Mucosa of descending colon (tissue), 3 donors: ENCODE measurements at places on chromosomes 16 and 17.

DNA sequence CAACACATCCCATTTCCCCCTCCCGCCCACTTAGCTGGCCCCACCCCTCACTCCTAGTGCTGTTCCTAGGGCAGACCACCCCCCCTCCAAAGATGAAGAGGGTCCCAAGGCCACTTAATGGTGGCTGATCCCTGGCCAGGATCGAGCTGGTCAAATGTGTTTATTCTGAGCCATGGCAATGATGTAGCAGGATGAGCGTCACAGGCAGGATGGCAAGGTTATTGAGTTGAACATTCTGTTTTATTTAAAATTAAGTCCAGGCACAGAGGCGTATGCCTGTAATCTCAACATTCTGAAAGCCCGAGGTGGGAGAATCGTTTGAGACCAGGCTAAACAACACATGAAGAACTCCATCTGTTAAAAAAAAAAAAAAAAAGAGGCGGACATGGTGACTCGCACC, 12.2 kb downstream of the ZNF423 start:
- DNase-seq = no peak

GRCh38 chr16:3131755-3132377, 3.0 kb upstream of the ZNF213 start:
- DNase-seq = no peak

GRCh38 chr16:73886426-73886825, 410.2 kb upstream of the PSMD7 start:
- no peak for DNase-seq

GRCh38 chr17:28404007-28404406, 2.0 kb downstream of the SLC46A1 start:
- no peak for DNase-seq

DNA sequence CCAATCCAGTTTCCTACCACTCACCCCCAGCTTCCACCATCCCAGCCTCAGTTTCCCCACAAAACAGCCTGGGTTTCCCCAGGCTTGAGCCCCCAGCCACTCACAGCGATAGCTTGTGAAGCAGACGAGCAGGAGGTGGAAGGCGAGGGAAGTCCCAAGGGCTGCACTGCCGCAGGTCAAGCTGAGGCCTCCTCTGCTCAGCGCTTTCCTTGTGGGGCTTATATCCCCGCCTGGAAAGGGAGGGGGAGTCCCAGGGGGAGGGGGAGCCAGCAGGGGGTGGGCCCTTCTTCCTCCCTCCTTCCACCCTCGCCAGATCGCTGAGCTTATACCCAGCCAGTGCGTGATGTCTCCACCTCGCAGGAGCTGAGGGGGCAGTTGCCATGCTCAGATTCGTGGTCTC, at the start of gene PYY:
Gene PYY, minus strand, starts transcription at position 195 of the 400 bp plus-strand sequence. CDS start 457 bp downstream, outside the sequence.
- DNase-seq = no peak

GRCh38 chr16:30622455-30623032, 12.4 kb upstream of the ZNF689 start:
- DNase-seq = no peak

- DNase-seq = no peak
Measured at GRCh38 chr17:55659661-55660060, 63.0 kb downstream of the TMEM100 start.

- DNase-seq = no peak
Measured at GRCh38 chr16:22147853-22148252, 14.5 kb upstream of the SDR42E2 start.

GRCh38 chr16:77763994-77764393, 24.4 kb upstream of the VAT1L start:
- DNase-seq = no peak
